ENCODE measurements at places on chromosomes 16 and 17. TPM values are rescaled to one million over a fixed set of nuclear protein-coding genes. Genes with fewer than 3 reads are reported as not detected.

The ORC6 gene
- 53.4 TPM for total RNA-seq

The VTN gene
- 19.3 TPM for total RNA-seq

The COX4I1 gene
- 776 TPM for total RNA-seq

The PRSS8 gene
- 0.27 TPM for total RNA-seq

The HNF1B gene
- total RNA-seq = 31.4 TPM

The ARL2BP gene
- total RNA-seq = 75.6 TPM

The FOXC2 gene
- 2.0 TPM for total RNA-seq

The PLA2G10 gene
- not detected for total RNA-seq

The CEP295NL gene
- total RNA-seq = 0.71 TPM

The ADORA2B gene
- total RNA-seq = 15.3 TPM

The OR1D2 gene
- total RNA-seq = not detected

The PMFBP1 gene
- total RNA-seq = 0.09 TPM

The MRC2 gene
- total RNA-seq = 57.5 TPM

The NHERF1 gene
- total RNA-seq = 35.8 TPM

The FZD2 gene
- 37.4 TPM for total RNA-seq

The CLEC10A gene
- total RNA-seq = not detected

The SLC9A5 gene
- total RNA-seq = 1.8 TPM

The NF1 gene
- total RNA-seq = 19.6 TPM

The CCL2 gene
- 69.5 TPM for total RNA-seq

The MOSMO gene
- total RNA-seq = 8.0 TPM

The KRT39 gene
- not detected for total RNA-seq

The KRT14 gene
- total RNA-seq = 0.20 TPM

The SLC38A7 gene
- total RNA-seq = 18.7 TPM

The ABCC12 gene
- not detected for total RNA-seq

The FBXL16 gene
- total RNA-seq = 1.5 TPM

The WNT3 gene
- total RNA-seq = 6.4 TPM

The ACSM3 gene
- total RNA-seq = 3.5 TPM

The NHERF2 gene
- total RNA-seq = 54.7 TPM

The MARVELD3 gene
- 0.51 TPM for total RNA-seq

The P3H4 gene
- total RNA-seq = 39.9 TPM

The HAS3 gene
- 45.9 TPM for total RNA-seq

The LRRC46 gene
- 2.8 TPM for total RNA-seq

The ATP2A3 gene
- total RNA-seq = 4.7 TPM

The C17orf113 gene
- 0.52 TPM for total RNA-seq

The MMP2 gene
- 13.8 TPM for total RNA-seq

The CDRT15 gene
- not detected for total RNA-seq

The IGSF6 gene
- not detected for total RNA-seq

The CCDC200 gene
- total RNA-seq = not detected
